ENCODE measurements at places on chromosomes 16 and 17.

DNA sequence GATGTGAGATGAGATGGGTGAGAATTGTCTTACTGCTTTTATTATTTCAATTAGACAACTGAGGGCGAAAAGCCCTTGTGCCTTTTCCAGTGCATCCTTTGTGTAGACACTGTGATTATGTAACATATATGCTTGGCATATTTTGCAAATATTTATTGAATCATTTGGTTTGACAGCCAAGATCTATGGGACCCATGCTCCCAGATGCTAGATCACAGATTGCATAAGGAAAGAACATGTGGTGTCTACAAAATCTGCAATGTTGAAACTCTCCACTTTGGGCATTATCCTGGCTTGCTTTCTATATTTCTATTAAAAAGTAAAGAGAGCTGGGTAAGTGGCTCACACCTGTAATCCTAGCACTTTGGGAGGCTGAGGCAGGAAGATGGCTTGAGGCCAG, 4.8 kb upstream of the COG1 start:
- DNase-seq, result no peak

GRCh38 chr16:56950051-56950450, 11.7 kb upstream of the CETP start:
- no peak for DNase-seq

DNA sequence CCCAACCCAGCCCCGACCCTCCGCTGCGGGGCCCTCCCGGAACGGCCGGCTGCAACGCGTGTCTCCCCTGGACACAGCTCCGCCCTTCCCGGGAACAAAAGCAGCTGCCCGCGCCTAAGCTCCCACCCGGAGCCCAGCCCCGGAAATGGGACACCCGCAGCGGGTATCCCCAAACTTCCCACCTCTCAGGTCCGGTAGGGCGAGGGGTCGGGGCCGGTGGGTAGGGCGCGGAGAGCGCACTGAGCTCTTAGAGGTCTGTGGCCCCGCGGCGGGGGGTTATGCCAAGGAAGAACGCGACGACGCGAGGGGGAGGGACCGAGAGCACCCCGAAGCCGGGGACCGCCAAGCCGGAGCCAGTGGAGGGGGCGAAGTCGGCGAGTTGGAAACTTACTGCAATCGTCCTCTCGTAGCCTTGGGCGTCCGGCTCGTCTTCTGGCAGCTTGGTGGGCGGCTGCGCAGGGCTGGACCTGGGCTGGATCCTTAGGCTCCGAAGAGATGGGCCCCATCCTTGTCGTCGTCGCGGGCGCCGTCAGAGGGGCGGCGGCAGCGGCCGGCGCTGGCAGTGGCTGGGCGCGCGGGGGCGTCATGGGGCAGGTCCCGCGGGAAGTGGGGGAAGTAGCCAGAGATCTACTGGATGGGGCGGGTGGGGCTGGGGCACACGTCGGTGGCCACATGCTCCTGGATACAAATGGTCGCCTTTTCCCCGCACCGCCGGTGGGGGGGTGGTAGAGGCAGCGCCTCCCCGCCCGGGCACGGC, 6.9 kb downstream of the USP6 start:
- no peak for DNase-seq

GRCh38 chr16:66265556-66266141, 100.8 kb upstream of the CDH5 start:
- DNase-seq, result no peak

GRCh38 chr17:17034496-17035075, 7.7 kb upstream of the MPRIP start:
- DNase-seq, result no peak

DNA sequence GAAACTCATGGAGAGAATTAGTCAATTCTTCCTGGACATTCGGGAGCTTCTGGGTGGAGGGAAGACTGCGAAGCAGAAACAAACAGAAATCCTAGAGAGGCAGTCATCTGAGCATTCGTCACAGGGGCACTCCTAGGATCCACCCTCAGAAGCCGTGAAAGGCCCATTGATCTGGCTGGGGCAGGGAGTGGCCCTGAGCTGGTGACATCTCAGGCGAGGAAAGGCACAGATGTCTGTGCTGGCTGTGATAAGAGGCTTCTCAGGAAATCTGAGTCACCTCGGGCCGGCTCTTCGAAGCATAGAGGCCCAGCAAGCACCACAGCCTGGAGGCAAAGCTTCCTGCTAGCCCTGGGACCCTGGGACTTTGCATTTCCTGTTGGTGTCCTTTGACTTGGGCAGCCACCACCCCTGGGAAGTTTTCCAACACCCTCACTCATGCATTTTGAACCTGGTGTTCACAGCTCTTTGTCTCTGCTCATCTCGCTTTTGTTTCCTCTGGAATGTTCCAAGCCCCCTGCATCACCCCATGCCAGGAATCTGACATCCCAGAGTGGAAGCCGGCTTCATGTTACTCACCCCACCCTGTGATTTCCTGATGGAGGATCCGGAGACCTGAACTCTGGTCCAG, 23.3 kb upstream of the CDRT4 start:
- DNase-seq, result peak; percentile 81

- no peak for DNase-seq
Measured at GRCh38 chr16:50581845-50582244, 33.6 kb downstream of the NKD1 start.

DNA sequence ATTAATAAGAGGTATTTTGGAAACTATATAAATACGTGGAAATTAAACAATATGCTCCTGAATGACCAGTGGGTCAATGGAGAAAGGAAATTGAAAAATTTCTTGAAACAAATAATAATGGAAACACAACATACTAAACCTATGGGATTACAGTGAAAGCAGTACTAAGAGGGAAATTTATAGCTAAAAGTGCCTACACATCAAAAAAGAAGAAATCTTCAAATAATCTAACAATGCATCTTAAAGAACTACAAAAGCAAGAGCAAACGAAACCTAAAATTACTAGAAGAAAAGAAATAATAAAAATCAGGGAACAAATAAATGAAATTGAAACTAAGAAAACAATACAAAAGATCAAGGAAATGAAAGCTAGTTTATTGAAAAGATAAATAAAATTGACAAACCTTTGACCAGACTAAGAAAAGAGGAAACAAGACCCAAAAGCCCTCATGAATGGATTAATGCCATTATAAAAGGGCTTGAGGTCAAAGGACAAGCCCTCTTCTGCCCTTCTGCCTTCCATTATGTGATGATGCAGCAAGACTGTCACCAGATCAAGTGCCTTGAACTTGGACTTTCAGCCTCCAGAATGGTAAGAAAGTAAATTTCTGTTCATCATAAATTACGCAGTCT, 43.9 kb upstream of the ALDH3A1 start:
- DNase-seq, result no peak

DNA sequence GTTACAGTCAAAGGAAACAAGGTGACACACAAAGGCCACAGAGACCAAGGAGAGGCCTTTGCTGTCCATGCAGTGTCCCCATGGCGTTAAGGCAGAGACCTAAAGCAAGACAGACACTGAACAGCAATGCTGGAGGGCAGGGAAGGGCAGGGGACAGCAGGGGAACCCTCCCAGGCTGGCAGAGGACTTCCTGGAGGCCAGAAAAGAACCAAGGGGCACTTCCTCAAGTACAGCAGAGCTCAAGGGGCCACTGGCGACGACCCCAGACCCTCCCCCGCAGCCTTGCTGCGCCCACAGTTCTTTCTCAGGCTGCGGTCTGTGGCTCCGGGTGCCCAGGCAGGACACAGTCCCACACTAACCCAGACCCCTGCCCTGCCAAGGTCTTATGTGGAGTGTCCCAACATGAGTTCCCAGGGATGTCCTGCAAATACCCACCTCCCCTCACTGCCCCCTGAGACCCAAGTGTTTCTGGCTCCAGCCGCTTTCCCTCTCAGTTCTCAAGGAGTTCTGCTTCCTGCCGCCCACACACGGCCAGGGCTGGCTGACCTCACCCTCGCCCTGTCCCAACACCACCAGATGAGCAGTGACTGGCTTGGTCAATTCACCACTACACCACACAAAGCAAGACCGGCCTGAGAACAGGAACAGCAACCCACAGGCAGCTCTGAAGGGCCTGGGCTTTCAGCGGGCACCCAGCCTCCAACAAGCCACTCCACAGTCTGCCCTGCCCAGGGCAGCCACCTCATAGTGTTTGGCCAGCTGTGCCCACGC, 4.2 kb downstream of the CLCN7 start:
- no peak for DNase-seq

DNA sequence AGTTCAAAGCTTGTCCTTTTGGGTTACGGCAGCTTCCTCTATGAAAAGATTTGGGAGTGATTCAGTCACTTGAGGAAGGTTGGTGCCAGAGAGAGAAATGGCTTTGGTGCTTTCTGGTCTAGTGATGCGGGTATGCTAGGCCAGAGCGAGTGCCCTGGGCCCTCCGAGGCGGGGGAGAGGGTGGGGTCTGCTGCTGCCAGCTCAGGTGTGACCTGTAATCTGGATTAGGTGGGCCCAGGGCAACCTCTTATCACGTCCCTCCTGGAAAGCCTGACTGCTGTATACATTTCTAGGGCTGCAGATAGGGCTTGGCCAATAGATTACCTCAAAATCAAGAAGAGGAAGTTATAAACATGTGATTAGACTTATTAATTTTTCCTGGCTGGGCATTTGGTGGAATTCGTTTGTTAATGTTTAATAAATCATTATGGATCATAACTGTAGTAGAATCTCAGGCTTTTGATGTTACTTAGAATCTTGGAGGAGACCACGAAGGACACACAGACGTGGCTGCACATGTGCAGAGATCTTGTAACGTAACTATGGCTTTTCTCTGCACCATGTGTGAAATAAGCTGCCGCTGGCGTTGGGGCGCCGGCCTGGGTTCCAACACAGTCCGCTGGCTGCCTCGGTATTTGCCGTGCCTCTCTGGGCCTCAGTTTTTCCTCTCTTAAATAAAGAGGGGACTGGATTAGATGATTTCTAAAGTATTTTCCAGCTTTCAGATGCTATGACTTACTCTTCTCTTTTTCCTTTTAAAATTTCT, 1.2 kb downstream of the IRF8 start:
- no peak for DNase-seq

GRCh38 chr16:87393680-87394055, 1.5 kb downstream of the MAP1LC3B start:
- DNase-seq, result no peak
